Left lung (tissue), 14 donors: ENCODE measurements at places on chromosomes 7 and 10. TPM values are rescaled to one million over a fixed set of nuclear protein-coding genes. Genes with fewer than 3 reads are reported as not detected.

DNA sequence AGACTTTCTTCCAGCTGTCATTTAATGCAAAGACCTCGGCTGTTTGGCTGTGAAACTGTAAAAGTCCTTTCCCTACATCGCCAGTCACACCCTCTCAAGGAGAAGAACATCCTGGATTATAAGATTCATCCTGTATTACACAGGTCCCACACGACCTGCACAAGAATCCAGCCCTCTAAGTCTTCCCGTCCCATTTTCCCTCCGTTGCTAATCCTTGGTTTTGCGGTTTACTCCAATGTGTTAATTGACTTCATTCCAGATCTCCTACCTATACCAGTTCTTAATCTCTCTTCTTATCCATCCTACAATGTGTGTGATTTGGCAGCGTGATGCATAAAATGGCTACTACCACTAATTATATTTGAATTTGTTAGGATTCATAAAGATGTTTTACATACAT is 110.4 kb downstream of the COL28A1 start:
- no peak for DNase-seq

GRCh38 chr10:88033793-88034192 is 170.4 kb downstream of the PTEN start:
- no peak for DNase-seq

DNA sequence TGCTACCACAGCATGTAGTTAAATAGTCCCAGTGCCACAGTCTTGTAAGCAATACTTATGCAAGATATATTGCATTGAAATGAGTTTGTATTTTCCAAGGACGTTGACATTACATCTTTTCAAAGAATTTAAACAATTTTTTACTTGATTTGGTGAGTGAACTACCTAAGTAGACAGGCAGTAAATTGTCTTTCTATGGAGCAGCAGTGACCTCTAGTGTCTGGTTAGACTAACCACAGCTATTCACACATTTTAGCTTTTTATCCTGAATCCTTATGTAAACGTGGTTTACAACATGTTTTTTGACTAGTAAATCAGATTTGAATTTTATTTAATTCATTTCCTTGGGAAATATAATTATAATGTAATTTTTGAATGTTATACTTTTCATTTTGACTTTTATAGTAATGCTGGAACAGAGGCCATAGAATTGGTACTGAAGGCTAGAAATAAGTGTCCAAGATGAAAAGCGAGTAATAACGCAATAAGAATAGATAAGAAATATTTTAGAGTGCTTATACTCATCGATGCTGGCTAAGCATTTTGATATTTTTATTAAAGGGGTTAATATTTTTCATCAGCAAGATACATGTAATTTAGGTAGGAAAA is 5.6 kb downstream of the LRRTM3 start:
- no peak for DNase-seq

- DNase-seq = no peak
These were observed 147.3 kb upstream of the CDCA7L start for GRCh38 chr7:22093001-22093400.

DNA sequence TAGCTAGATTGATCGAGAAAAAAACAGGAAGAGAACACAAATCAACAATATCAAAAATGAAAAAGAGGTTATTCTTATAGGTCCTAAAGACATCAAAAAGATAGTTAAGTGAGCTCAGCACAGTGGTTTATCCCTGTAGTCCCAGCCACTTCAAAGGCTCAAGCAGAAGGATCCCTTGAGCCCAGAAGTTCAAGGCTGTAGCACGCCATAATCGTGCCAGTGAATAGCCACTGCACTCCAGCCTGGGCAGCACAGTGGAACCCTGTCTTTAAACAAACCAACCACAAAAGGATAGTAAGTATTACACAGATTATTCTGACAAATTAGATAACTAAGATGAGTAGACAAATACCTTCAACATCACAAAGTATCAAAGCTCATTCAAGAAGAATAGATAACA is 83.2 kb downstream of the HBP1 start:
- no peak for DNase-seq

DNA sequence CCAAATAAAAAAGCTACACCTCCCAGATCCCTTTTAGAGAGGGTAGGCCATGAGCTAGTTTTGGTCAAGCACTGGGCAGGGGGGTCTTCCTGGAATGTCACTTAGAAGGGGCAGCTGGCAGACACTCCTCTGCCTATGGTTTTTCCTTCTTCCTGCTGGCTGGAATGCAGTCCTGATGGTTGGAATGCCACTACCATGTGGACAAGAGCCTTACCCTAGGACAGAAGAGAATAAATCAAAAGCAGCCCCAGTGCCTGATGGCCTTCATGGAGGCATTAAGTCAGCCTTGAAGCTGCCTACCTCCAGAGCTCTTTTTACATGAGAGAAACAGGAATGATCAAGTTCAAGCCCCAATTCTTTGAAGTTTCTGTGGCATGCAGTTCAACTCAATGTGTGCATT is 43.5 kb upstream of the SORBS1 start:
- DNase-seq = no peak

DNA sequence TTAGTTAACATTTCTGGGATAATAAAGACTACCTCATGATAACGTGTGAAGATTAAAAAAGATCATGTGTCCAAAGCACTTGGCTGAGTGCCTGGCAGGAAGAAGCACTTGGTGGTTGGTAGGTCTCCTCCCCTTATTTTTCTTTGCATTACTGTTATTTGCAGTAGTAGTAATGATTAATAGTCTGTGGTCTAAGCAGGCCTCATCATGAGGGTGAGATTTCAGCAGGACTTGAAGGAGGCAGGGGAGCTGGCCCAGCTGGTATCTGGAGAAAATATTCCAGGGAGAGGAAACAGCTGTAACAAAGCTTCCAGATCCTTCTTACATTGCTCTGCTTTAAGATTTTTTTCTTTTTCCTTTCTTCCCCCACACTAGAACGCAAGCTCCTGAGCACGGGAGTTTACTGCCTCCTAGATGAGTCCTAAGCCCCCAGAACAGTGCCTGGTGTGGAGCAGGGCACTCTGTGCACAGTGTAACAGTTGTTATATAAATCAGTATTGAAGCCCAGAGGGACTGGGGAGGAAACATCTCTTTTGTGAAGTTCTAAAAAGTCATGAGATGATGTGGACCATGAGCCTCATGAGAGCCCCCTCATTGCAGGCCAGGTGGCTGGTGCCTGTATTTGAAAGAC is 31.1 kb upstream of the RHEB start:
- peak; percentile 60 for DNase-seq

GRCh38 chr7:151373599-151373998 is 32.0 kb downstream of the NUB1 start:
- DNase-seq = no peak

DNA sequence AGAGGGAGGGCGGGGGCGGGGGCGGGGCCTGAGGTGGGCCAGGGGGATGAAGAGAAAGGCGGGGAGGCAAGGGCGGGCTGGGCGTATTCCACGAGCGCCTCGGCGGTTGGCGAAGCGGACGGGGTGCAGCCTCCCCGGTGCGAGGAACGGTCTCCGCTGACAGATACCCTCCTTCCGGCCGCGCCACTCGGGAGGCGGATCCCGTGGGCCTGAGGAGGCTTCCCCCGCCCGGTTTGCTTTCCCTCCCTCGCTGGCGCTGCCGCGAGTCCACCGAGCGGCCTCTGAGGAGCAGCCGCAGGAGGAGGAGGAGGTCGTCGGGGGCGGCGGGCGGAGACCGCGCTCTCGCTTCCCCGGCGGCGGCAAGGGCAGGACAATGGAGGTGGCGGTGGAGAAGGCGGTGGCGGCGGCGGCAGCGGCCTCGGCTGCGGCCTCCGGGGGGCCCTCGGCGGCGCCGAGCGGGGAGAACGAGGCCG is at the start of gene TRIM24:
Gene TRIM24 (plus strand): TSS at position 84 of the 473 bp plus-strand sequence. CDS start 290 bp downstream, at position 374.
- no peak for DNase-seq

SFTPA1 gene
- total RNA-seq = 3,930 TPM
